GM10248 (cell line): ENCODE measurements at places on chromosomes 12 and 14.
A peak's percentile ranks its signal among the peaks of the same experiment; 100 is the strongest.

GRCh38 chr12:57124261-57124877, 3.9 kb upstream of the LRP1 start:
- DNase-seq, result peak; percentile 70

DNA sequence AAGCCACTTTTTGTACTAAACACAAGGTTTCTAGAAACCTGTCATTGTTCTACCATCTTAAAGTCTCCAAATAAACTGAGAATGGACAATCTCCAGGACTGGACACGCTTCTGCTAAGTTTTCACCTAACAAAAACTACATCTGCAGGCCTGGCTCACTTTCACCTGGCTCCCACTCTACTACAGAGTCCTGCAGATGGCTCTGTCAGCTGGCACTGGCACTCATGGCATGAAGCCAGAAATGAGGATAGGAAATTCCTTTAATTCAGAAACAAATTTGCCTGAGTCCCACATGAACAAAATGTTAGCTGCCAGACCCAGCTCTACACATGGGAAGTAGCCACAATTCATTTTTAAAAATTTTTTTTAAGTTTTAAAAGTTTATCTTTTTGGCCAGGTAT, 42.1 kb downstream of the STXBP6 start:
- DNase-seq, result no peak

DNA sequence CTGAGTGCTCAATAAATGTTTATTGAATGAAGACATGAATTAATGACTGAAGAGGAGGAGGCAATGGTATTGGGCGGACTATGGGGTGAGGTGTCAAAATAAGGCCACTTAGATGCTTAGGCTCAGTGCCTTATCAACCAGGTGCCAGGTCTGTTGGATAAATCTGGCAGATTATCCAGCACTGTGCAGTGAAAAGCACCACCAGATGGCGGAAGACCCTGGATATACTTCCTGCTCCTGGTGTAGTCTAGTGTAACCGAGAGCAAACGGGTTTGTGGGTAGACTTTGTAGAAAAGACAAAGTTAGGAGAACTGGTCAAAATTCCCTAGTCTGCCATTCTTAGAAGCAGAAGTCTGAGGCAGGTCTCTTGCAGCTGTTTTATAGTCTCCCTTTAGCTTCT, 306.3 kb downstream of the ATP23 start:
- DNase-seq, result no peak

DNA sequence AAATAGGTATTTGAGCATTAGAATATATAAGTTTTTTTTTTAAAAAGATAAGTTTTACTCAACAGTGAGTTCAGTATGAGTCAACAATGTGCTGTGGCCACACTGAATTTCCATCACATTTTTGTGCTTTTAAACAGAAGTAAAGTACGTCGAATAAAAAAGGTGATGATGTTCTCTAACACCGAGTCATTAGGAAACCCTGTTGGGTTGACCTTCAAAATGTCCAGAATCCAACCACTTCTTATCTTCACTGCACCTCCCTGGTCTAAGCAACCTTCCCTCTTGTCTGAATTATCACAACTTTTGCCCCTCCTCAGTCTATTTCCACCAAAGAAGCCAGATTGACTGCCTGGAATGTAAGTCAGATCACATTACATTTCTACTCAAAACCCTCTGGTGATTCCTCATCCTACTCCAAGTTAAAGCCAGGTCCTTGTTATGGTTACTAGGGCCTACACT, 43.0 kb upstream of the SYCP3 start:
- no peak for DNase-seq

- no peak for DNase-seq
These were observed 24.7 kb downstream of the CAPRIN2 start for GRCh38 chr12:30730011-30730410.

- no peak for DNase-seq
These were observed 11.9 kb downstream of the SLC38A1 start for GRCh38 chr12:46256942-46257341.

DNA sequence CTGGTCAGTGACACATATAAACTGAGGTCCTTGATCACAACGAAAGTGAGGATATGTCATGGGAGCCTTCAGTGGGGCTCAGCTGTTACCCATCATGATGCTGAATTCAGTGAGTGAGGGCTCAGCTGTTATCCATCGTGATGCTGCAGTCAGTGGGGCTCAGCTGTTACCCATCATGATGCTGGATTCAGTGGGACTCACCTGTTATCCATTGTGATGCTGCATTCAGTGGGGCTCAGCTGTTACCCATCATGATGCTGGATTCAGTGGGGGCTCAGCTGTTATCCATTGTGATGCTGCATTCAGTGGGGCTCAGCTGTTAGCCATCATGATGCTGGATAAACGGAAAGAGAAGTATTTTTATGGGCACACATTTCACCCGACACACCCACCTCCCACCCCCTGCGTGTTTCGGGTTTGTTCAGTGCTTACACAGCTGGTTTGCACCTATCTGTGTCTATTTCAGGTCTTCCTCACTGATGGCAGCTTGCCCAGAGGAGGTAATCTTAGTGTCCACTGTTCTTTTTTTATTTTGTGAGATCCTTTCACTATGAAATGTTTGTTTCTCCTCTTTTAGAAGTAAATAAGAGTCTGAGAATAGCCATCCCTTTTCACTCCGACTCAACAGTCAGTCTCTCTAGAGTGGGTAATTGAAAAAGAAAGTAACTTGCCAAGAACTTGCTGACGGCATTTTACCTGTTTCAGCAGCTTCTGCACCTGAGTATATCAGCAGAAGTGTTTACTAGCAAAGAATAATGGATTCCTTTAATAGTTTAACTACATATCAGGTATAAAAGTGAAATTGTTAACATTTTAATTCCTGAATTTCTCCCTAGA, 183.0 kb downstream of the ERC1 start:
- DNase-seq, result no peak

DNA sequence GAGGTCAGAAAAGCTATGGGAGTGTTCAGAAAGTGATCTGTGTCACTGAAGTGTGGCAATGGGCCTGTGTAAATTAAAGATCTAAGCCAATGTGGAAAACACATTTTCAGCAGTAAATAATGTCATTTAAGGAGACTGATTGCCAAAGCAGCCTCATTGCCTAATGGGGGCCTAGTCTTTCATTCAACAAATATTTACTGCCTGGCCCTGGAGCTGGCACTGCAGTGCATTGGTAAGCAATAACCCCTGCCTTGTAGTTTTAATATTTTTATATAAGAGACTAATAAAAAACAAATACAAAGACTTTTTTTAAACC, 326.6 kb downstream of the BTG1 start:
- DNase-seq, result no peak

GRCh38 chr12:12294215-12295005, 27.6 kb upstream of the LRP6 start:
- DNase-seq, result no peak

DNA sequence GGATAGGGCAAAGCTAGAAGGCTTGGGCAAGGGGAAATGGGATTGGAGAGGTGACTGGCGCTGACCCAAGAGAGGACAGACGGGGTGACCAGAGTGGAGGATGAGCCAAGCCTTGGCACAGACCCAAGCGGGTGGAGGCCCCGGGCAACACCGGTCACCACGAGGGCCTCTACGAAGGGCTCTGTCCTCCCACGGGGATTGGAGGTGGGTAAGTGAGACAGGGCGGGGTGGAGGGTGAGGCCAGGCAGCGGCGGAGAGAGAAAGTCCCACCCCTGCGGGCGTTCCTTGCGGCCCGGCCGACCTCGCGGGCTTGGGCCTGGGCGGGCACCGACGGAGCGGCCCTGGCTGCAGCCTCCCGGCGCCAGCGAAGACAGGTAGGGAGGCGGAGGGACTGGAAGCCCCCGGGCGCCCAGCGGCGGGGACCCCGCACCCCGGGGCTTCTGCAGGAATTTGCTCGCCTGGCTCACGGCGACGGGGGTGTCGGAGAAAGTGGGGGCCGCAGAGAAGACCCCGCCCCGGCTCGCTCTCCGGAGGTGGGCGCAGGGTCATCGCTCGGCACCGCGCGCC, at the start of gene PAPLN:
Gene PAPLN (plus strand): TSS at position 288 of the 567 bp plus-strand sequence. CDS start 2,273 bp downstream, outside the sequence.
- DNase-seq, result peak; percentile 60

GRCh38 chr14:101250948-101251811, 310.1 kb upstream of the DIO3 start:
- DNase-seq, result no peak

- DNase-seq, result no peak
These were observed 285.3 kb downstream of the DAD1 start for GRCh38 chr14:22303589-22304195.
